Effector memory CD8-positive, alpha-beta T cell (primary cell): ENCODE measurements at places on chromosomes 16 and 17.

- no peak for DNase-seq
Measured at GRCh38 chr16:86479419-86479818, 30.9 kb upstream of the FOXF1 start.

- DNase-seq = no peak
Measured at GRCh38 chr16:14669776-14670175, 24.3 kb downstream of the PLA2G10 start.

- no peak for DNase-seq
Measured at GRCh38 chr16:24975428-24975889, 39.7 kb downstream of the ARHGAP17 start.

DNA sequence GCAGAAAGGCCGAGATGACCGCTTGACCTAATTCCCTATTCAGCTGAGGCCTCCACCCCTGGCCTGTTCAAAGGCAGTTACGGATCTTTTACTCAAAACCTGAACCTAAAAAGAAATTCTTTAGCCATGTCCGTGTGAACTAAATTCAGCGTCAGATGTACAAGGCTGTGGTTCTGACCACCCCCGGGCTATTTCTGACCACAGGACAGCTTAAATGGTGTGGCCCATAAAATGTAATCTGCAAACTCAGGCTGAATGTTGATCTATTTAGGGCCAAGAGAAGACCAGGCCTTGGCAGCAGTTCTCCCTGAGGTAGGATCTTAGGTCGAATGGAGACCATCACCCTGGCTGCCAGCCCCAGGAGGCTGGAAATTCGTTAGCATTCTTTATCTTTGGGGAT lies 485.5 kb downstream of the WWOX start:
- no peak for DNase-seq

- DNase-seq = no peak
Measured at GRCh38 chr16:74748616-74749026, 26.0 kb downstream of the FA2H start.

DNA sequence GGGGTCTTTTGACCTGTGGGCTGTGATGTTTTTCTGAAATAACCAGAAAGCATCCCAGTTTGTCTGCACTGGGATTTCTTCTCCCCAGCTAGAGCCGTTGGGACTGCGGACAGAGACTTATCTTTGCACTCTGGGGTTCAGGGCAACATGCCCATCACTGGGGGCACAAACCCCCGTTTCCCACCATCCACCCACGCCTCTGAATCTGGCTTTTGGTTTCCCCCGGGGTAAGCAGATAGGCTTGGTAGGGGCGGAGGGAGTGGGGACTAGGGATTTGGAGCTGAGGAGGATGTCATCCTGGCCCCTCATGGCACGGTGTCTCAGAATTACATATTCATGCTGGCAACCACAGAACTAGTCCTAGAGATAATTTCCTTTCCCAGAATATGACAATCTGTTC lies 68.6 kb downstream of the CCDC182 start:
- no peak for DNase-seq

DNA sequence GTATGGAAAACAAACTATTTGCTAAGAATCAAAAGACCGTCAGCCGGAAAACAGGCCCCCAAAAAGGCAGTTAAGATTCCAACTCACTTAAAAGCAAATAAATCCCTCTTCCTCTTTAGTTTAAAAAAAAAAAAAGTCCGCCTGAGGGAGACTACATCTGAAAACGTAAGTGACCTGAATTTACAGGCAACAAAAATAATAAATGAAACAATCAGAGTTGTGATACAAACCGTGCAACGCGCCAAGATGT lies 1.1 kb downstream of the KANSL1 start:
- DNase-seq = no peak

GRCh38 chr16:66706506-66706880 lies 9.9 kb upstream of the CMTM4 start:
- no peak for DNase-seq

GRCh38 chr17:32318071-32318470 lies 23.9 kb downstream of the C17orf75 start:
- DNase-seq = no peak
